ENCODE measurements at places on chromosomes 1 and 21. TPM values are rescaled to one million over a fixed set of nuclear protein-coding genes. Genes with fewer than 3 reads are reported as not detected.

Gene NIPAL3
- 7.9 TPM for total RNA-seq

Gene FALEC
- total RNA-seq, result not detected

Gene ANGPTL1
- total RNA-seq, result not detected

Gene HSD3B1
- not detected for total RNA-seq

Gene CLCNKB
- total RNA-seq, result not detected

Gene ATP8B2
- 30.1 TPM for total RNA-seq

Gene EPHA2
- total RNA-seq, result 123 TPM

Gene RASSF5
- total RNA-seq, result 0.98 TPM

Gene GFI1
- 0.20 TPM for total RNA-seq

Gene TRIM46
- total RNA-seq, result 2.9 TPM

Gene CORT
- 0.23 TPM for total RNA-seq

Gene OR4F16
- total RNA-seq, result not detected

Gene SIM2
- total RNA-seq, result 6.7 TPM

Gene RGS8
- total RNA-seq, result not detected

Gene TCHHL1
- total RNA-seq, result not detected

Gene BEND5
- total RNA-seq, result not detected

Gene RHEX
- not detected for total RNA-seq

Gene AGBL4
- not detected for total RNA-seq

Gene GNG12
- 61.0 TPM for total RNA-seq

Gene NCF2
- total RNA-seq, result 1.1 TPM

Gene ZNF678
- total RNA-seq, result 1.2 TPM

Gene SPAG17
- not detected for total RNA-seq

Gene B3GALT2
- total RNA-seq, result not detected

Gene KIFAP3
- total RNA-seq, result 11.8 TPM

Gene OR6Y1
- not detected for total RNA-seq

Gene FABP3
- total RNA-seq, result not detected

Gene CRNN
- not detected for total RNA-seq

Gene S100A7
- not detected for total RNA-seq

Gene OR6P1
- total RNA-seq, result not detected

Gene PCSK9
- total RNA-seq, result 3.1 TPM

Gene IFNLR1
- 1.1 TPM for total RNA-seq

Gene MPZ
- total RNA-seq, result 0.13 TPM

Gene ADAMTS5
- not detected for total RNA-seq

Gene DBT
- total RNA-seq, result 4.2 TPM

Gene KCNK2
- not detected for total RNA-seq

Gene TRIM45
- 1.2 TPM for total RNA-seq

Gene ZNF593OS
- total RNA-seq, result 0.25 TPM

Gene FNDC5
- 0.25 TPM for total RNA-seq

Gene SLC19A2
- 27.9 TPM for total RNA-seq

Gene SLC1A7
- total RNA-seq, result not detected

Data from A549 treated with Hydrocortisone at 1 μM for 4 hours (cell line).